Karpas-422 (cell line): ENCODE measurements at places on chromosomes 3 and 15. TPM values are rescaled to one million over a fixed set of nuclear protein-coding genes. Genes with fewer than 3 reads are reported as not detected.

- no peaks in the 10 kb centered on the region for H3K36me3 ChIP-seq
- H3K27me3 ChIP-seq: no peaks in the 10 kb centered on the region
- H3K27ac ChIP-seq: no peak overlapping the region
- H3K4me1 ChIP-seq: peaks cover 12% of the 10 kb centered on the region
Measured at GRCh38 chr3:56885453-56885852, 83.7 kb upstream of the ARHGEF3 start.

GRCh38 chr3:43221076-43221475 lies 65.3 kb upstream of the SNRK start:
- no peak overlapping the region for H3K4me3 ChIP-seq
- no peaks in the 10 kb centered on the region for H3K27me3 ChIP-seq
- H3K4me1 ChIP-seq: no peaks in the 10 kb centered on the region
- H3K36me3 ChIP-seq: no peaks in the 10 kb centered on the region
- no peak overlapping the region for H3K27ac ChIP-seq

DNA sequence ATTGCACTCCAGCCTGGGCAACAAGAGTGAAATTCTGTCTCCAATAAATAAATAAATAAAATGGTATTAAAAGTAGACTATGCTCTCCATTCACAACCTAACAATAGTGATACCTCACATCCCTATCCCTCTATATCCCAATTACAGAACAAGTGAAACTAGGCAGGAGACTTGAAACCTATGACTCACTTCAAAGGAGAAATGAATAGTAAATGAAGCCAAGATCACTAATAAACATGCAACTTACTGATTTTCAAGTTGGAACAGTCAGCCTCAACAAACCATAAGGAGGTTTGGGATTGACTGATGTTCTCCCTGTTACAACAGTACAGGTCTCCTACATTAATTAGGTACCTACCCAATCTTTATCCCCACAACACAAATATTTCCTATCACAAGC lies 103.4 kb downstream of the GSK3B start:
- no peak overlapping the region for H3K4me3 ChIP-seq
- no peaks in the 10 kb centered on the region for H3K27me3 ChIP-seq
- H3K36me3 ChIP-seq: no peaks in the 10 kb centered on the region
- H3K4me1 ChIP-seq: peaks cover 15% of the 10 kb centered on the region

The FRMD4B gene
- total RNA-seq: not detected in 2 replicates
